ENCODE measurements at places on chromosomes 3 and 15.
A peak's percentile ranks its signal among the peaks of the same experiment; 100 is the strongest.

DNA sequence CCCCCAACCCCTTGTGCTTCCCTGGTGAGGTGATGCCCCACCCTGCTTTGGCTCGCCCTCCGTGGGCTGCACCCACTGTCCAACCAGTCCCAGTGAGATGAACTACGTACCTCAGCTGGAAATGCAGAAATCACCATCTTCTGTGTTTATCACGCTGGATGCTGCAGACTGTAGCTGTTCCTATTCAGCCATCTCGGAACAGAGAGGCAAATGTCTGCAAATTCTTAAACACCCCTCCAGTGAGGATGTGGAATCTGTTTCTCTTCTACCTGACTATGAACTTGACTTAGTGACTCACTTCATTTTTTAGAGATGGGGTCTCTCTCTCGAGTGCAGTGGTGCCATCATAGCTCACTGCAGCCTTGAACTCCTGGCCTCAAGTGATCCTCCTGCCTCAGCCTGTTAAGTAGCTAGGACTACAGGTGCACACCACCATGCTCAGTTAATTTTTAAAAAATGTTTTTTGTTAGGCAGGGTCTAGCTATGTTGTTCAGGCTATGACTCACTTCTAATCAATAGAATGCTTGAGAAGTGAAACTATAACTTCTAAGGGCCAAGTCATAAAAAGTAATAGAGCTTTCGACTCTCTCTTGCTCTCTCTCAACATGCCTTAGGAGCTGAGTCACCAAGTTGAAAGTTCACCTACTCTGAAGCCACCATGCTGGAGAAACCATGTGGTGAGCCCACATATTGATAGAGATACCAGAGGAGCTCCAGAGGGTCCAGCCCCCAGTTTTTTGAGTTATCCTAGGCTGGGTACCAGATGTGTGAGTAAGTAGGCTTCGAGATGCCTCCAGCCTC is 11.5 kb upstream of the PARP14 start:
- no peak for DNase-seq

DNA sequence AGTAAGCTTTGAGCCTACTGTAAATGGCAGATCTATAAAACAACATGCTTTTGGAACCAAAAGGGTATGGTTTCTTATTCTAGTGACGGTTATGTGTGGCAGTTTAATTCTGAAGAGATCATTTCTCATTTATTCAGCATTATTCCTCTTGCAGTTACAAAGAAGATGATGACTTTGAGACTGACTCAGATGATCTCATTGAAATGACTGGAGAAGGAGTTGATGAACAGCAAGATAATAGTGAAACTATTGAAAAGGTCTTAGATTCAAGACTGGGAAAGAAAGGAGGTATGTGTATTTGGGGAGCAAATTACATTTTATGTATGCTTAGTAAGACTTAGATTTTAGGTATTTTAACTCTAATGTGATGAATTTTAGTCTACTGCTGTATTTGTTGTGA is 41.5 kb downstream of the CHD2 start:
- DNase-seq, result no peak

DNA sequence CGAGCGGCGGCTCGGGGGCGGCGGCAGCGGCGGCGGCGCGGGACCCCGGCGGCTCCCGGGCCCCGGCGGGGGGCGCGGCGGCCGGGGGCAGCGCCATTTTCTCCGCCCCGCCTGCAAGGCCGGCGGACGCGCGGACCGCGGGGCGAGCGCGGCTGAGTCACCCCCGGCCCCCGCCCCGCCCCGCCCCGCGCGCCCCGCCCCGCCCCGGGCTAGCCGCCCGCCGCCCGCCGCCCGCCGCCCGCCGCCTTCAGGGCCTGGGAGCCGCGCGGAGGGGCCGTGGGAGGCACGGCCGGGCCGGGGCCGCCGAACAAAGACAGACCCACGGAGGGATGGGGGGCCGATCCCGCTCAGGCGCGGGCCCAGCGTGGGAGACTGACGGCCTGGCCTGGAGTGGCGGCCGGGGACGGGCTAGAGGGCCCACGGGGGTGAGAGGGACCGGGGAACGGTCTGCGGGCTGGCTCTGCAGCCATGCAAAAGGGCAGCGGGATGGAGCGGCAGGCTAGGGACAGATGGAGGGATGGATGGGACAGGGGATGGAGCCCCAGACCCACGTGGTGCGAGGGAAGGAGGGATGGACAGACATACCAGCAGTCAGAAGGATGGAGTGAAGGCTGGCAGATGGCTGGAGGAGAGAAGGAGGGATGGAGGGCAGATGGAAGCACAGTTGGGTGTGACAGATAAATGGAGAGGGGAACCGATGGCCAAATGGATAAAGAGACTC is at the start of gene EIF4E3:
EIF4E3 (minus strand) TSS at position 132 of the 721 bp plus-strand sequence; CDS start at position 97, 35 bp downstream.
- DNase-seq, result peak; percentile 27

GRCh38 chr15:41291065-41291631 is 41.2 kb downstream of the OIP5 start:
- no peak for DNase-seq

GRCh38 chr3:138479438-138479863 is 45.0 kb downstream of the ESYT3 start:
- no peak for DNase-seq

DNA sequence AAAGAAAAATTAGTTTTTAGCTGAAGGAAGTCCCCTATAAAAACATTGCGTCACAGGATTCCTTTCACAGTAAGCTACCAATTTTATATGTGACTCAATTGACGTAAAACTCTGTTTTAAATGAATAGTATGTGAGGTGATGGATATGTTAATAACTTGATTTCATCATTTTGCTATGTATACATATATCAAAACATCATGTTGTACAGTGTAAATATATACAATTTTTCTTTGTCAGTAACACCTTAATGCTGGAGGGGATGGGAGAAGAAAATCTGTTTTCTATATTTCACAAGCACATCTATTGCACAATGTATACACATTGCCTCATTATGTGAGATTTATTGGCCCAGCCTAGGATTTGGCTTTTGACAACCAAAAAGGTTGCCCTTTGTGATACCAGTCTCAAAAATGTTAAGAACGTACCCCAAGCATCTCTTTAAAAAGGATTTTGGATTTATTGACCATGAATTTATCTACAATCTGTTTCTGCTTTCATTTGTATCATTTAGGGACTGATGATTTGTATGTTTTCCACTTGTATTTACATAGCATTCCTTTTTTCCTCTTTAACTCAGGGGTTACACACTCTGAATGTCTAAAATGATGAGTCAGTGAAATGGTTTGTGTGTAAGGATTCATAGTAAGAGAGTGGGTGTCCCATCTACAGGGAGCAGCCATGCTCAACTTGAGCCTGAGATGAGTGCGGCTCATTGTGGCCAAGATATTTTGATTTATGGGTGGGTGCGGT is 62.6 kb downstream of the CRTC3 start:
- no peak for DNase-seq

DNA sequence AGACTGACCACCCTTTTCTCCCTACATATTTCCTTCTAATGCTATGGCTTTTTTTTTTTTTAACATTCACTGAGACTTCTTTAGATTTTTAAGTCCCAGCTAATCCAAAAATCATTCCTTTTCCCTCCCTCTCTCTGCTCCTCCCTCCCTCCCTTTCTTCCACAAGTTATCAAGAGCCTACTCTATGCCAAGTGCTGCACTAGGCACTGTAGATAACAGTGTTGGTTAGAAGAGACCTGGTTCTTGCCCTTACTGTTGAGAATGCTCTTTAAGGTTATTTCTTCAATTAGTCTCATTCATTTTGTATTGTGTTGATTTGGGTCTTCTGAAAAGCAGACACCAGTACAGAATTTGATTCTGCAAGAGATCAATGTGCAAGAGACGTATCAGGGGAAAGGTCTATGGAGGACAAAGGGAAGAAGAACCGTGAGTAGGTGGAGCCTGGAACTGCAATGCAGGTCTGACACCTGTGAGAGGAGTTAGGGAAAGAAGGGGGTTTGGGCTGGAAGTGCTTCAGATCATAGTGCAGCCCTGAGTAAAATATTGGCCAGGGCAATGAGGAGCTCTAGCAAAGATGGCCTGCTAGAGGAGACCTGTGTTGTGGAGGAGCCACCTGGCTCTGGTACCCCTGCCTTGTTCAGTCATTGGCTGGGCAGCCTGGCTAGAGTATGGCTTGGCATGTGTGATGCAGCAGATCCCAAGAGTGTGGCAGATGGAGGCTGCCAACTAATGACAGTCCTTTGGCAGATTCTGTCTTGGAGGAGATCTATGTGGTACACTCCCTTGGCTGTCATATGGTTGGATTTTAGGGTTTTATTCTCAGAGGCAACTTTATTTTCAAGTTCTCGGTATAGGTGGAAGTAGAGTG is 9.7 kb upstream of the PCOLCE2 start:
- no peak for DNase-seq

GRCh38 chr15:74245342-74245931 is 9.3 kb downstream of the CCDC33 start:
- peak; percentile 91 for DNase-seq

- DNase-seq, result no peak
Measured at GRCh38 chr15:60390871-60391501, 6.8 kb downstream of the ANXA2 start.

GRCh38 chr3:42020684-42021307 is 58.9 kb upstream of the ULK4 start:
- no peak for DNase-seq

DNA sequence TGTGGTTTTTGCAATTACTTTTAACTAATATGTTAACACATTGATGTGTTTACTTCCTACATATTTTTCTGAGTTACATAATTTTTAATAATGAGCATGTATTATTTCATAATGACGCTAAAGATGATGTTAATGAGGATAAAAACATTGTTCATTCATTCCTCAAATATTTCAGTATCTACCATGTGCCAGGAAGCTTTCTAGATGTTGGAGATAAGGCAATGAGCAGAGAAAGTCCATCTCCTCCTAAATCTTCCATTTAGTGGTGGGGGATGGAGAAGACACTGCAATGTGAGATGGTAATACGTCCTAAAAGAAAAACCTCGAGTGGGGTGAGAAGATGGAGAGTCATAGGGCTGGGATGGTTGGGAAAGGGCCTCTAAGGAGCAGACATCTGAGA is 132.7 kb downstream of the MYLK start:
- no peak for DNase-seq

DNA sequence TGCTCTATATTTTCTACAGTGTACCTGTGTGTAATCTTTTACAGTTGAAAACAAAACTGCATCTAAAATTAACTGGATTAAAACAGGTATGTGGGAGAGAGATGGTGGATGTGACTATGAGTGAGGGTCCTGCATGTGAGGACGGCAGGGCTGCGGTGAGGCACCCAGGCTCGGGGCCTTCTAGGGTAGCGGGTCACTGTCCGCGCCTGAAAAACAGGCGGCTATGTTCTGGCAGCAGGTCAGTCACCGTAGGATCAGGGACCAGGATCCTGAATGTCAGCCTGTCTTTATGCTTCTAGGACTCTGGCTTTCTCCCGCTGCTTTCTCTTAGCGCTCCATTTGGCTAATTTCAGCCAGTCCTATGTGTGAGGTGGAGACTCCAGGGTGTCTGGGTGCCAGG is 12.6 kb downstream of the TMEM40 start:
- DNase-seq, result no peak

DNA sequence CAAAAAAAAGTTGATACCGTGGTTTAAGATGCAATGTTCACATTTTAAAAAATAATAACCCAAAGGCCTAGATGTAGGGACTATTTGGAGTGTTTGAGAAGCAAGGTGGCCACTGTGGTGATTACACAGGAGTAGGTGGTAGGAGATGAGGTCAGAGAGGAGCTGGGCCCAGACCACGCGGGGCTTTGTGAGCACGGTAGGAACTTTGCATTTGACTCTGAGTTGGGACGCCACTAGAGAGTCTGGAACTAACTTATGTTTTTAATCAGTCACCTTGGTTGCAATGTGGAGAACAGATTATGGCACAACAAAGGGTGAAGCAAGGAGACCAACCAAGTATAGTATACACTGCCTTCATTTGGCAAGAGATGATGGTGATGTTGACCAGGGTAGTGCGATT is 351.7 kb downstream of the MECOM start:
- no peak for DNase-seq

- DNase-seq, result no peak
Measured at GRCh38 chr3:168888781-168889180, 774.7 kb downstream of the MECOM start.

Measured in posterior cingulate gyrus (tissue), 11 donors.